ENCODE measurements at places on chromosomes 1 and 21.
A peak's percentile ranks its signal among the peaks of the same experiment; 100 is the strongest.

DNA sequence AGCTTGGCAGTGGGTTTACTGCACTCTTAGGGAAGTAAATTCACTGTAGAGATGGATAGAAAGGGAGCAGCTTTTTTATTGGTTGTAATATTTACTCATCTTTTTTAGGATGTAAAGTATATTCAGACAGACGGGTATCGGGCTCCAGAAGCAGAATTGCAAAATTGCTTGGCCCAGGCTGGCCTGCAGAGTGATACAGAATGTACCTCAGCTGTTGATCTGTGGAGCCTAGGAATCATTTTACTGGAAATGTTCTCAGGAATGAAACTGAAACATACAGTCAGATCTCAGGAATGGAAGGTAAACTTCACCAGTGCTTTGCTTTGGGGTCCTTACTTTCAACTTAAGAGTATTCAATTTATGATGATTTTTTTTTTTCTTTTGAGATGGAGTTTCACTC, 3.2 kb downstream of the UHMK1 start:
- no peak for DNase-seq

GRCh38 chr1:29650041-29650400, 413.7 kb downstream of the PTPRU start:
- DNase-seq = no peak

GRCh38 chr1:31579374-31579773, 3.1 kb downstream of the TINAGL1 start:
- DNase-seq = no peak

DNA sequence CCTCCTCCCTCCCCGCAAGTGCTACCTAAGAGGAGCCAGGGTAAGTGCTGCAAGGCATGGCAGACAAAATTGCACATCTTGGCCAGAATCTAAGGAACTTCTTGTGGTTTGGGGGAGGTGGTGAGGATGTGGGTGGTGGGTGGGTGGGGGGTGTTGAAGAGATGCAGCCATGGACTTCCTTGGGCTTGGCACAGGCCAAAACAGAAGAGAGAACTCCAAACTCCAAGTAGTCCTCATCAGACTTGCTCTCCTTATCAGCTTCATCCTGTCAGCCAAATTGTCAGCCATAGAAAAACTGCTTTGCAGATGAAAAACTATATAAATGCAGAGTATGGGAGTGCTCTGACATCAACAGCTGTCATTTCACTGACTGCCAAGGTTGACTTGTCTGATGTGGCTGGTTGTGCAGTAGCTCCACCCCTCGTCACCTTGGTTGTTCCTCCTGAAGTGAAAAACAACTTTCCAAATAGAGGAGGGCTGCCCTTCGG, 7.1 kb downstream of the AMIGO1 start:
- DNase-seq = no peak

DNA sequence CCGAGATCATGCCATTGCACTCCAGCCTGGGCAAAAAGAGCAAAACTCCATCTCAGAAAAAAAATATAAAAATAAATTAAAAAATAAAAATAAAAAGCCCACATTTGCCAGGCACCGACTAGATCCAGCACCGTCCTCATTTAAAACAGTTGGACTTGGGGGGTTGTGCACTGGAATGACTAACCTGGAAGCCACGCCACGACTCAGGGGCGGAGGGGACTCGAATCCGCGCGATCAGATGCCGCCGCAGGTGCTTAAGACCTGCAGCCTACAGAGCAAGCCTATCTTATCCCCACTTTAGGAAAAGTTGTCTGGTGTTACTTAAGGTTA, 38.5 kb downstream of the ZBTB8OS start:
- DNase-seq = no peak

- no peak for DNase-seq
Measured at GRCh38 chr1:2593251-2593878, 6.8 kb downstream of the PRXL2B start.

DNA sequence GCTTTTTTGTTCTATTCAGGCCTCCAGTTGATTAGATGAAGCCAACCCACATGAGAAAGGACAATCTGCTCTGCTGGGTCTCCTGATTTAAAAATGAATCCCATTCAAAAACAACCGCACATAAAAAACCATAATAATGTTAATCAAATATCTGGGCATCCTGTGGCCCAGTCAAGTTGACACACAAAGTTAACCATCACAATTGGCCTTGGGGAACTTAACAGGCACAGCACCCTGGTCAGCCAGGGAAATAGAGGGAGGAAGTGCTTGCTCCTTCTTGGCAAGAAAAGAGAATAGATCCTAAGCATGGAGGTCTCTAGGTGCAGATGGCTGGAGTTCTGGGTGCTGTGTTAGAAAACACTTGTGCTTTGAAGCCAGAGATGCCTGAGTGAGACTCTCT, 109.6 kb upstream of the OLIG2 start:
- DNase-seq = no peak

DNA sequence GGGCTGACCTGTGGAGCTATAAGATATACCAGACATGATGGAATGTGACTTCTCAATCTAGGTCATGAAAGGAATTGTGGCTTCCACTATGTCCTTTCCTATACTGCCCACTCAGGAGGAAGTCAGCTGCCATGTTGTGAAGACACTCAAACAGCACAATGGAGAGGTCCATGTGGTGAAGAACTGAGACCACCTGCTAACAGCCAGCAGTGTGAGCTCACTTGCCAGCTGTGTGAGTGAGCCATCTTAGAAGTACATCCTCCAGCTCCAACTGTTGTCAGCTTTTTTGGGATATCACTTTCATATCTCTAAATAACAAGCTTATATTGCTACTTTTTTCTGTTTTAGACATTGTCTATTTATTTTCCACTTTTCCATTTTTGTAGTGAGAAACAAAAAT, 29.7 kb downstream of the OLFML3 start:
- no peak for DNase-seq

GRCh38 chr1:15826810-15827507, 19.5 kb upstream of the UQCRHL start:
- no peak for DNase-seq

DNA sequence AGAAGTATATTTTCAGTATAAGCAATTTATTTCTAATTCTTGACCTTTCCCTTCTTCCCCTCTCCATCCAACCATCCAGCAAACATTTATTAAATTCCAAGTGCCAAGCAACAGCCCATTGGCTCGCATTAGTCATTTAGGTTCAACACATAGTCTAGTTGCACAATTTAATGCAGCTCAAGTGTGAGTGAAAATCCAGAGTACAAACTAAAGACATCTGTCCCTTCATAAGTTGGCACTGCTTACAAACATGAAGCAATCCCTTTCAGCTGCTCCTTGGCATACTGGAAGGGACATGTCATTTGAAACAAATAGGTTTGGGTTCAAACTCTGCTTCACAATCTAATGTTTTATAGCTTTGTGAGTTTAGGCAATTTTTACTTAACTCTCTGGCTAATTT, 10.7 kb downstream of the CASQ2 start:
- DNase-seq = no peak

DNA sequence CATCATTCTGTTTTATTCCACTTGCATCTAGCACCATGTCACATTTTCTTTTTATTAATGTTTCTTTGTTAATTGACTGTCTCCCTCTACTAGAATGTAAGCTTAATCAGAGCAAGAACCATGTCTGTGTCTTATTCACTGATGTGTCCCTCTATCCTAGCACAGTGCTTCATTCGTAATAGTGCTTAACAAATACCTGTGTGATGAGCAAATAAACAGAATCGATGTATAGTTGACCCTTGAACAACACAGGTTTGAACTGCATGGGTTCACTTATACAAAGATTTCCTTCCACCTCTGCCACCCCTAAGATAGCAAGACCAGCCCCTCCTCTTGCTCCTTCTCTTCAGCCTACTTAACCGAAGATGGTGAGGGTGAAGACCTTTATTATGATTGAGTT, 42.9 kb upstream of the MAN1A2 start:
- no peak for DNase-seq

DNA sequence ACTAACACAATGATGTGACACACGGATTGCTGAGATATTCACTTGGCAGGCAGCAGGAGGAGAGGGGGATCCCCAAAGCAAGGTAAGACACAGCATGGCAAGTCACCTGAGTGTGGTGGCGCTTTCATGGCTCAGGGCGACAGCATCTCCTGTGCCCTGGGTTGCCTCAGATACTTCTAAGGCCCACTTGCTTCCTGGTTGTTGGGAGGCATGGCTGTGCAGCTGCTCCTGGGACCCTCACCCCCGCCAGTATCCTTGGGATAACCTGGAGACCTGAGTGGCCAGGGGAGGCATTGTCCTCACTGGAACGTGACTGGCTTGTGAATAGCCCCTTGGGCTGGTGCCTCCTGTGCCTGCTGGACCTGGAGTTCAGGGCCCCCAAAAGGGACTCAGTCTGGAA, 69.8 kb downstream of the STUM start:
- no peak for DNase-seq

GRCh38 chr1:200751717-200752116, 13.0 kb downstream of the CAMSAP2 start:
- no peak for DNase-seq

GRCh38 chr1:42096554-42096953, 56.7 kb upstream of the GUCA2B start:
- no peak for DNase-seq

DNA sequence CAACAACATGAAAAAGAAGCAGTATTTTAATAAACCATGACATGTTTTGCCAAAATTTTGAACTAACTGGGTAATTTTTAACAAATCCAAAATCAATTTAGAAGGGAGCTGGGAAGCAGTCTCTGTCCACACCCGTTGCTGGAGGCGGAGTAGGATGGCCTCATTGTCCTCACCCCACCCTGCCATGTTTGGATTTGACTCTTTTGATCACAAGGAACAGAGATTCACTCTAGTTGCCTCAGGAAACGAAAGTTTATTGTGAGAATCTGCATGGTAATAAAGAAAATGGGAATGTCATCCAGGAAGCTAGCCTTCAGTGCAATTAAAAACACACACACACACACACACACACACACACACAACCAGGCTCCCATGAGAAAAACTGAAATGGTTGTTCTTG, 145.4 kb downstream of the SLC30A10 start:
- no peak for DNase-seq

- no peak for DNase-seq
Measured at GRCh38 chr1:180153032-180153431, 1.6 kb upstream of the QSOX1 start.

DNA sequence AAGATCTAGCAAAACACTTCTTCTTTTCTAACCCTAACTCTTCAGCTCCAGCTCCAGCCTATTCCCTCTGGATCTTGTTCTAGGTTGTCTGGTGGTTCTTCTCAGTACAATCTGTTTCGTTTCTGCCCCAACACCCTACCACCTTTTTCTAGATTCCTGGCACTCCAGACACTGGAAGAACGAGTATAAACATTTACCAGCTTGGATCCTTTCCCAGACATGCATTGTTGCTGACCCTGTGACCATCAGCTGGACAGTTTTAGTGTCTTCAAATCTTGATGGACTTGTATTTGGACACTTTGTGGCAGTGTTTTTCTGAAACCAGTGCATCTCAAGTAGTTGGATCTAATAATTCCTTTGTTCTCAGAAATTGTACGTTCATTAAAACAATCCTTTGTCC, 30.6 kb upstream of the CACNA1E start:
- DNase-seq = no peak

DNA sequence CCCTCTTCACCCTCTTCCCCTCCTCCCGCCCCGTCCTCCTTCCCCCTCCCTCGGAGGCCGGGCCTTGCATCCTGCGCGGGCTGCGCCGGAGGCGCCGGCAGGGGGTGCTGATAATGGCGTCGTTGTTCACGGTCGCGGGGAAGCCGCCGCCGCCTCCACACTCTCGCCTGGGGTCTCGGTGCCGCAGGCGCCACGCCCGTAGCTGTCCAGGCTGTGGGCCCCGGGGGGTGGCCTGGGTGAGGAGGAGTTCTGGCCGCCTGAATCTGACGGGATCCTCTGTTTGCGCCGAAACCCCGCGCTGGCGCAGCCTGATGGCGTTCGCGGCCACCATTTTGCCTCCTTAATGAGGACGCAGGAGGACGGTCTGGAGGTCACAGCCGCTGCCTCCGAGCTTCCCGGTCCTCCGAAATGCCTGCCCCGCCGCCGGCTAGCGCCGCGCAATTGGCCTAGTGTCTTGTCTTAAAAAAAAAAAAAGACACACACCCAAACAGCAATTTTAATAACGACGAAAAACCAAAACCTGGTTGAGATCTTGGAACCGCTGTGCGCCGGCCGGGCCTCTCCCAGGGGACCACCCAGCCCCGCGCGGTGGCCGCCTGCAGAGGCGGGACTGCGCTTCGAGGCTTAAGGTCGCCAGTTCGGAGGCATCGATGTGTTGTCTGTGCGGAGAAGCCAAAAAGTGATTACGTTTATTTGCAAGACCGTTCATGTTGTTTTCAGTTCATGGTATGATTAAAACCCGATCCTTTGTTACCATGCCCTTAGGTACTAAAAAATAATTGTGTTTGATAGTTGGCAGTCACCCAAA, 106.6 kb upstream of the HNRNPU start:
- peak; percentile 81 for DNase-seq

DNA sequence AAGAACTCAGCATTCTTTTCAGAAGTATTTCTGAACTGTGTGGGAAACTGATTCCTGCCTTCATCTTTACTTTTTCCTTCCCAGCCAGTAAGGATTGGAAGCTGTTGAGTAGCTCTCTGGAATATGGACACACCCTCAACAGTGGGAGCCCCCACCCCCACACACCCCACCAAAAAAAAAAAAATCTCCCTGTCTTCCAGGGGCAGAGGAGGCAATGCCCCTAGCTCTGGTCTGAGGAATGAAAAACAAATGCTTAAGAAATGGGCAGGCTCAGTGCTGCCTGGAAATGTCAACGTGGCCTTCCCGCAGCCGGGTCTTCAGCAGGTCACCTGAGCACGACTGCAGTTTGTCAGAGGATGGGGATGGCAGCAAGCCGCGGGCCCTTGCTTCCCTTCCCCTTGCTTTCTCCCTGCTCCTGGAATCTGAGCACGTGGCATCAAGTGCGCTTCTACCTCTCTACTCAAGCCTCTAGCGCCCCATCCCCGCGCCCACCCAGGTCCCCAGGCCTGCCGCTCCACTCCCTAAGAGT, 479 bp downstream of the RGS16 start:
- DNase-seq = no peak

- DNase-seq = no peak
Measured at GRCh38 chr1:213719462-213719861, 268.3 kb upstream of the PROX1 start.

DNA sequence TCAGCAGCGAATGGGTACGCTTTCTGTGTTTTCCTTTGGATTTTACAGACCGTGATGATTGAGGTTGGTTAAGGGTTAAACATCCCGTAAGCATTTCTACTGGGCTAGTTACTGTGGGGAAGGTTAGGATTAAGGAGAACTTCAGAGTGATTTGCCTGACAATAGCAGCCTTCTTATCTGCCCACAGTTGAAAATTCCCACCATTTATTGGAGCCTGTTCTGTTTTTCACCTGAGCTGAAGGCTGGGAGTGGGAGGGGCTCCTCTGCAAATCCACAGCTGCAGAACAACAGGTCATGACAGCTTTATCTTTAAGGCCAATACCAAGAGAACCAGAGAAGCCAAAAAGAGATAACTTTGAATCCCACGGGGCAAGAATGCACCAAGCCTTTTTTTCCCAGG, 168.6 kb downstream of the KAZN start:
- DNase-seq = no peak
